ENCODE measurements at places on chromosomes 11 and 22.
A peak's percentile ranks its signal among the peaks of the same experiment; 100 is the strongest.

- no peak for DNase-seq
Measured at GRCh38 chr11:16987205-16987568, 27.0 kb downstream of the PLEKHA7 start.

DNA sequence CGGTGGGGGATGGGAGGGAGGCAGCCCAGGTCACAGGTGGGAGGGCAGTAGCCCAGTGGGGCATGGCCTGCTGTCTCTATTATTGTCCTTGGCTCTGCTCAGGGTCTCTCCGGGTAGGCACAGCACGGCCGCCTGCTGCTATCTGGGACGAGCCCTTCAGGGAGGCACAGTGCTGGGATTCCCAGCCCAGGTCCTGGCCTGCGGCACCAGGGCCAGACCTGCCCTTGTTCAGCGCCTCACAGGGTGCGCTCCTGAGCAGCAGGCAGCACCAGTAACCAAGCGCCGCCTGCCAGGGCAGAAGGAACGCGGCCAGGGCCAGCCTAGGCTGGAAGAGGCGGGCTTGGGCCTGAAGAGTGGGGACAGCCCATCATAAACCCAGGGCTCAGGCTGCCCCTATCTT is 151.0 kb downstream of the MPPED1 start:
- no peak for DNase-seq

DNA sequence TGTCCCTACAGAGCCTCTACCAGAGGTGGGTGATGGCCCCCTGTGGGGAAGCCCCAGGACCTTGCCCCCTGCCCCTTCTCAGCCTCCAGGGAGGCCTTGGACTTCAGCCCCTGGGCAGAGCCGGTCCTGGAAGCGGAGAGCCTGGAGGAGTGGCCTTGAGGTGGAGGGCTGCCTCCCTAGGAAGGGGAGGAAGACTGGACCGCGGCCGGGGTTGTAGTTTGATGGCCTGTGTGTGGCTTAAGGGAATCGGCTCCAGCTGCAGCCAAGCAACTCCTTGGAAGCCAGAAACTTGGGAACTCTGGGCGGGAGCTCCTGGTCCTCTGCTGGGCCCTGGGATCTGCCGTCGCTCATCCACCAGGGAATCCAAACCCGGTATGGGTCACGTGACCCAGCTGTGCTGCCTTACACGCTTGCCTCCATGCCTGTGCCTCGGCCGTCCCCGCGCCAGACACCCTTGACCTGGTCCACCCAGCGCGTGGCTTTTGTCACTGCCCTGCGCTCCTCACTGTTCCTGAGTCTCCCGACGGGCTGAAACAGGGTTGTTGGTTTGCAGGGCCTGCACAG is 23.5 kb upstream of the ARHGAP8 start:
- DNase-seq: no peak

DNA sequence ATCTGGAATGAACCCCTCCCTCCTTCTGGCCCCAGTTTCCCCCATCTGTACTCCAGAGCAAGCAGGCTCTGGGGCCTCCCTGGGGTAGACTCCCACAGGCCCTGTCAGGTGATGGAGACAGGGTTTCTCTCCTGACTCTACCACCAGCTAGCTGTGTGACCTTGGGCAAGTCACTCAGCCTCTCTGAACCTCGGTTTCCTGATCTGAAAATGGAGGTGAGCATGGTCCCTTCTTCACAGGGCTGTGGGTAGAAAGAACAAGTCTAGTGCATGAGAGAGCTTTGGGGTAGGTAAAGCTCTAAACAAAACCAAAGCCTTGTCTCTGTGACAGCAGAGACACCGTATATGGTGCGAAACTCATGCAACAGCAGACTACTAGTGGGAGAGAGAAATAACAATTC is 5.6 kb downstream of the CD5 start:
- DNase-seq: no peak

DNA sequence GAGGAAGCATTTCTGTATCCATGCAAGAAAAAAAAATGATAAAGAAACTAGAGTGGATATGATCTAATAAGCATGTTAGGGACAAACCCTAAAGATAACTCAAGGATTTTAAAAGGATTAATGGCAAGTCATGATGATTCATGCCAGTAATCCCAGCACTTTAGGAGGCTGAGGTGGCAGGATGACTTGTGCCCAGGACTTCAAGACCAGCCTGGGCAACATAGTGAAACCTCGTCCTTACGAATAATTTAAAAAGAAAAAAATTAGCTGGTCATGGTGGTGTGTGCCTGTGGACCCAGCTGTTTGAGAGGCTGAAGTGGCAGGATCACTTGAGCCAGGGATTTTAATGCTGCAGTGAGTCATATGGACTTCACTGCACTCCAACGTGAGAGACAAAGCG is 145.5 kb upstream of the BLID start:
- DNase-seq: no peak

DNA sequence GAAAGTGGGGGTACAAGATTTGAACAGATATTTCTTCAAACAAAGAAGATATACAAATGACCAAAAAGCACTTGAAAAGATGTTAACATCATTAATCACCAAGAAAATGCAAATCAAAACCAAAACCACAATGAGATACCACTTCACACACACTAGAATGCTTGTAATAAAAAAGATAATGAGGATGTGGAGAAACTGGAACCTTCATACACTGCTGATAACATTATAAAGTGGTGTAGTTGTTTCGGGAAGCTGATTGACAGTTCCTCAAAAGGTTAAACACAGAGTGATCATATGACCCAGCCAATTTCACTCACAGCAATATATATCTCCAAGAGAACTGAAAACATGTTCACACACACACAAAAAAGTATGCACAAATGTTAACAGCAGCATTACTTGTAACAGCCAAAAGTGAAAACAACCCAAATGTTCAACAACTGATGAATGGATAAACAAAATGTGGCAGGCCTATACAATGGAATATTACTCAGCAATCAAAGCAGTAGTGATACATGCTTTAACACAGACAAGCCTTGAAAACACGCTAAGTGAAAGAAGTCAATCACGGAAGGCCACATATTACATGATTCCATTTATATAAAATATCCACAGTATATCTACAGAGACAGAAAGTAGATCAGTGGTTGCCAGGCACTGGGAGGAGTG is 15.1 kb downstream of the PITPNB start:
- peak; percentile 83 for DNase-seq

DNA sequence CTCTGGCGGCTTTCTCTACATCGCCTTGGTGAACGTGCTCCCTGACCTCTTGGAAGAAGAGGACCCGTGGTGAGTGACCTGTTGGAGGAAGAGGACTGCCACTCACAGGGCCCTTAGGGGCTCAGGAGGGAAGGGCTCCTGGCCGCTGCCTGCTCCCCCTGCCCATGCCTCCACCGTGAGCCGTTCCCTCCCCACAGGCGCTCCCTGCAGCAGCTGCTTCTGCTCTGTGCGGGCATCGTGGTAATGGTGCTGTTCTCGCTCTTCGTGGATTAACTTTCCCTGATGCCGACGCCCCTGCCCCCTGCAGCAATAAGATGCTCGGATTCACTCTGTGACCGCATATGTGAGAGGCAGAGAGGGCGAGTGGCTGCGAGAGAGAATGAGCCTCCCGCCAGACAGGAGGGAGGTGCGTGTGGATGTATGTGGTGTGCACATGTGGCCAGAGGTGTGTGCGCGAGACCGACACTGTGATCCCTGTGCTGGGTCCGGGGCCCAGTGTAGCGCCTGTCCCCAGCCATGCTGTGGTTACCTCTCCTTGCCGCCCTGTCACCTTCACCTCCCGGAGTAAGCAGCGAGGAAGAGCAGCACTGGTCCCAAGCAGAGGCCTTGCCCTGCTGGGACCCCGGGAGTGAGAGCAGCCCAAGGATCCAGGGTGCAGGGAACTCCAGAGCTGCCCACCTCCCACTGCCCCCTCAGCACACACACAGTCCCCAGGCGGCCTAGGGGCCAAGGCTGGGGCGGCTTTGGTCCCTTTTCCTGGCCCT is 6.9 kb downstream of the SLC39A13 start:
- DNase-seq: no peak

DNA sequence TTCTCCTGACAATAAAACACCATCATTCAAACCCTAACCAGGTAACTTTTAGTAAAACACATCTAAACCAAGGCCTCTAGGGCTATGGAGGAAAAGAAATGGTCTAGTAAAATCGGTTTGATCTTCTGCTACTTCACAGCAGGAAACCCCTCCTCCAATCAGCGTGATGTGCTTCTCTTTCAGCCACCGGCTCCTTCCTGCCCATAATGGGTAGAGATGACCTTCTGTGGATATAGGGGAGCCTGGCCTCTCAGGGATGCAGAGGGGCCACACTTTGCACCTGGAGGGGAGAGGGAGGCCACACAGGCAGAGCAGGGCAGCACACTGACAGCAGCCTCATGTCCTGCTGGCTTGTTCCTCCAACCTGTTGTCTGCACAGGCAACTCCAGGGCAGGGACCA is 6.9 kb downstream of the EHD1 start:
- no peak for DNase-seq

DNA sequence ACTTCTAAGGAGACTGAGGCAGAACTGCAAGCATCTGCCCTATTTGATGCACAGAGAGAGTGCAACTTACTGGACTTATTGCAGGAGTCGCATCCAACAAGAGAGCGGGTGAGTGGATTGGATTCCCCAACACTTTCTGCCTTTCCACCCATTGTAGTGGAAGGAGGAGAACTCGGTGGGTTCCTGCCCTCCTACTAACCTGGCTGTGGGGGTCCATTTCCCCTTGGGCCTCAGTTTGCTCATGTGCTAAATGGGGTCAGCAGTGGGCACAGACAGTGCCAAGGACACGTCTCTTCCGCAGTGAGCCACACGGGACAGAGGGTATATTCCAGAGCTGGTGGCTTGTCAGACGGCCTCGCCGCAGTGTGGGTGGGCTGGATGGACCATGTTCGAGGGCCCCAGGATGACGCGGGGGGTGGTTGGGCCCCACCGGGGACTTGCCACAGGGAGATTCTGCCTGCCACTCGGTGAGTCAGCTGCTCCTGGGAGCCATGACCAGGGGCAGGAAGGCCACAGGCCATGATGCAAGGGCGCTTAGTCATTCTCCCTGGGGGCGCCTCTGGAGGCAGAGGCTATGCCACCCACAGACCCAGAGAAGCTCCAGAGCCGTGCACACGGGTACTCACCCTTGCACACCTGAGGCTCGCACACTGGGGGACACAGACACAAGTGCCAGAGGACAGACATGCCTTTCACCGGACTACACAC is 8.2 kb downstream of the ALX4 start:
- no peak for DNase-seq

GRCh38 chr11:18650353-18650752 is 16.2 kb upstream of the SPTY2D1 start:
- no peak for DNase-seq

DNA sequence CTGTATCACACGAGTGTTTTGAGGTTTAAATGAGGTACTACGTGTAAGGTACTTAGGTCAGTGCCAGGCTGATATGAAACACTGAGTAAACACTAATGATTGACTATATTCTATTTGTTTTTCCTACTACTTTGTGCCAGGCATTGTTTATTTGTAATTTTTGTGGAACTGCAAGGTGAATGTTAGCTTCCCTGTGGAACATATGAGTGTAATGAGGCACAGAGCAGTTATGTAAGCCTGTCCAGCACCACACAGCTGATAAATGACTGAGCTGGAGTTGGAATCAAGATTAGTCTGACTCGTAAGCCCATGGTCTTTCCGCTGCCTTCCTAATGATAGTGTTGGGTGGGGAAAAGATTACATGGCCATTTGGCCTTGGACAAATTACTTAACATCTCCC is 5.9 kb downstream of the SLC37A2 start:
- peak; percentile 35 for DNase-seq

- DNase-seq: no peak
Measured at GRCh38 chr11:71937826-71938225, 9.0 kb downstream of the RNF121 start.

DNA sequence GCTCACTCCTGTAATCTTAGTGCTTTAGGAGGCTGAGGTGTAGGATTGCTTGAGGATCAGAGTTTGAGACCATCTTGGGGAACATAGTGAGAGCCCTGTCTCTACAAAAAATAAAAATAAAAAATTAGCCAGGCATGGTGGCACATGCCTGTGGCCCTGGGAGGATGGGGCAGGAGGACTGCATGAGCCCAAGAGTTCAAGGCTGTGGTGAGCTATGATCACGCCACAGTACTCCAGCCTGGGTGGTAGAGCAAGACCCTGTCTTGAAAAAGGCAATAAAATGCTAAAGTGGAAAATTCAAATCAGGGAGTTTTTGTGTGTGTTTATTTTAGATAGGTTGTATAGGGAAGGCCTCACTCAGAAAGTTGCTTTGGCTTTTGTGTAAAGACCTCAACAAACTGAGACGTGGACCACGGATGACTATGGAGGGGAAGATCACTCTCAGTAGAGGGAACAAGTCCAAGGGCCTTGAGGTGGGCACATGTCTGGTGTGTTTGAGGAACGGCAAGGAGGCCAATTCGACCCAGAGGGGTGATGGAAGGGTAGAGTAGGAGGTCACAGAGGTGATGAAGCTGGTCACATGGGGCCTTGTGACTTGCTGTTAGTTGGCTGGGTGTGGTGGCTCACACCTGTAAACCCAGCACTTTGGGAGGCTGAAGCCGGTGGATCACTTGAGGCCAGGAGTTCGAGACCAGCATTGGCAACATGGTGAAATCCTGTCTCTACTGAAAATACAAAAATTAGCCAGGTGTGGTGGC is 35.7 kb downstream of the WEE1 start:
- DNase-seq: no peak
